Liver (tissue), 10 donors: ENCODE measurements at places on chromosomes 3 and 15.

- H3K27ac ChIP-seq, result no peak overlapping the region
- H3K27me3 ChIP-seq, result no peaks in the 10 kb centered on the region
- H3K4me1 ChIP-seq, result no peaks in the 10 kb centered on the region
- DNase-seq, result no peak
- H3K4me3 ChIP-seq, result no peak overlapping the region
- no peaks in the 10 kb centered on the region for H3K36me3 ChIP-seq
Measured at GRCh38 chr15:38242055-38242454, 10.6 kb upstream of the SPRED1 start.

- no peaks in the 10 kb centered on the region for H3K36me3 ChIP-seq
- DNase-seq, result no peak
- H3K27me3 ChIP-seq, result no peaks in the 10 kb centered on the region
- H3K27ac ChIP-seq, result no peak overlapping the region
- H3K4me3 ChIP-seq, result no peak overlapping the region
Measured at GRCh38 chr3:187567021-187567420, 103.2 kb downstream of the SST start.

DNA sequence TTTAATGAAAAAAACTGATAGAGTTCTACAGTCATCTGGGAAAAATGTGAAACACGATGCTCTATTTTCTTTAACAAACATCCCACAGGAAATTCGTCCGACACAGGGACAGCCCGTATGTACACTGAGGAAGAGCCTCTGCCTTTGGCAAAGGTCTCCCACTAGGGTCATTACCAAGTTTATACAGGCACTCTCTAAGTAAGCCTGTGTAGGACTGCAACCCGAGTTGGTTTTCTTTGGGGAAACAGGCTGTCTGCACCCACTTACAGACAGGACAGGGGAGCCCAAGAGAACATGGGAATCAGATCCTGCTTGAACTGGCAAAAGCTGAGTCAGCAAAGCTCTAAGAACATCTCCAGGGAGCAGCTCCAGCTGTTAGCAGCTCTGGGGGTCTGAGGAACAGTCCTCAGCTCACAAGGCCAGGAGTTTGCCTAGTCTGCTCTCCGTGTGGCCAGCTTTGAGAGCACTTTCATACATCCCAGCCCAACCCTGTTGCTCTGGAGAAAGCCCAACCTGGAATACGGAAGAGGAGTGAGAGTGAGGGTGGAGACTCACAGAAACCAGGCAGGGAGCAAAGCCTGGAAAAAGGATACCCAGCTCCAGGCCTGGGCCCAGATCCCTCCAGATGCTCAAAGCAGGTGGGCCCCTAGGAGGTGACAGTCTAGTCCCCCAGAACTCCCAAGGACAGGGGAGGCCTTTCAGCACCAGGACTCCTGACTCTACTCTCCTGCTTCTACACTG lies 1.9 kb downstream of the TBC1D2B start:
- H3K27ac ChIP-seq, result peak overlapping the region; percentile 90
- H3K27me3 ChIP-seq, result no peaks in the 10 kb centered on the region

GRCh38 chr15:78047761-78048627 lies 29.5 kb downstream of the TBC1D2B start:
- H3K27ac ChIP-seq, result peak overlapping the region; percentile 5
- H3K4me1 ChIP-seq, result peaks cover 11% of the 10 kb centered on the region
- no peaks in the 10 kb centered on the region for H3K27me3 ChIP-seq
- peaks cover 16% of the 10 kb centered on the region for H3K36me3 ChIP-seq

GRCh38 chr3:104286645-104287044 lies 1080.1 kb upstream of the ALCAM start:
- H3K4me3 ChIP-seq, result no peak overlapping the region
- H3K27ac ChIP-seq, result no peak overlapping the region
- H3K4me1 ChIP-seq, result no peaks in the 10 kb centered on the region
- no peak for DNase-seq
- H3K36me3 ChIP-seq, result no peaks in the 10 kb centered on the region
- H3K27me3 ChIP-seq, result no peaks in the 10 kb centered on the region

GRCh38 chr3:160678292-160678842 lies 1.4 kb downstream of the ARL14 start:
- H3K27ac ChIP-seq, result no peak overlapping the region
- no peak overlapping the region for H3K4me3 ChIP-seq
- H3K36me3 ChIP-seq, result no peaks in the 10 kb centered on the region
- DNase-seq, result no peak
- no peaks in the 10 kb centered on the region for H3K27me3 ChIP-seq

DNA sequence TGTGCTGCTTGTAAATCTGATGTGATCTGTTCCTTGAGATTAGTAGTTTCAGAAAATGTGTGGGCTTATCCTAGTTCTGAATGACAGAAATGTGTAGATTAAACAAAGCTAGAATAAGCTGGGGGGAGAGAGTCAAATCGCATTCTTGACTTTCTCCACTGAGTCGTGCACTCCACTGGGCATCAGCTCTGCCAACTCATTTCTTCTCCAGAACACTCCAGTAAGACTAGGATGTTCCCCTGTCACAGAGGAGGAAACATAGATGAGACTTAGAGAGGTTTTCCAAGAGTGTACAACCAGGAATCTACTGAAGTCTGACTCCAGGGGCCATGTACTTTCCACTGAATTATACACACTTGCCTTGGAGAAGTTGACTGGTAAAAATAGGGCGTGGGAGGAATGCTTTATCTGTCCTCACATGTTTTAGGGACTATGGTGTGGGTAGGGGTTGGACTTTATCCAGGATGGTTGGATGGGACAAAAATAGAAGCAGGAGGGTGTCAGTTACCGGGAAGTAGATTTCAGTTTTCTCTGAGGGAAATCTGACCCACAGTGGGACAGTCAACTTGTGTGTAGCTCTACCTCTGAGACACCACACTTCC lies 298.2 kb downstream of the UBE2E2 start:
- no peaks in the 10 kb centered on the region for H3K36me3 ChIP-seq
- H3K4me3 ChIP-seq, result no peak overlapping the region
- H3K4me1 ChIP-seq, result no peaks in the 10 kb centered on the region
- H3K27ac ChIP-seq, result no peak overlapping the region
- DNase-seq, result no peak

GRCh38 chr3:154228561-154229216 lies 95.6 kb downstream of the DHX36 start:
- no peak for DNase-seq
- no peaks in the 10 kb centered on the region for H3K4me1 ChIP-seq
- H3K27ac ChIP-seq, result no peak overlapping the region
- no peak overlapping the region for H3K4me3 ChIP-seq
- H3K27me3 ChIP-seq, result no peaks in the 10 kb centered on the region
- H3K36me3 ChIP-seq, result peaks cover 4% of the 10 kb centered on the region

GRCh38 chr3:2510591-2511145 lies 412.0 kb downstream of the CNTN4 start:
- H3K36me3 ChIP-seq, result no peaks in the 10 kb centered on the region
- no peaks in the 10 kb centered on the region for H3K4me1 ChIP-seq
- DNase-seq, result no peak
- no peak overlapping the region for H3K4me3 ChIP-seq
- H3K27ac ChIP-seq, result no peak overlapping the region

DNA sequence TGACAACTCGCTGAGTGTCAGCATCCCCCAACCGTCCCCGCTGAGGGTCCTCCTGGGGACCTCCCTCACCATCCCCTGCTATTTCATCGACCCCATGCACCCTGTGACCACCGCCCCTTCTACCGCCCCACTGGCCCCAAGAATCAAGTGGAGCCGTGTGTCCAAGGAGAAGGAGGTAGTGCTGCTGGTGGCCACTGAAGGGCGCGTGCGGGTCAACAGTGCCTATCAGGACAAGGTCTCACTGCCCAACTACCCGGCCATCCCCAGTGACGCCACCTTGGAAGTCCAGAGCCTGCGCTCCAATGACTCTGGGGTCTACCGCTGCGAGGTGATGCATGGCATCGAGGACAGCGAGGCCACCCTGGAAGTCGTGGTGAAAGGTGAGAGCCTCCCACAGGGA lies 35.4 kb downstream of the ACAN start:
- H3K27me3 ChIP-seq, result no peaks in the 10 kb centered on the region
- no peak overlapping the region for H3K27ac ChIP-seq
- H3K4me3 ChIP-seq, result no peak overlapping the region
- DNase-seq, result no peak
- H3K4me1 ChIP-seq, result no peaks in the 10 kb centered on the region

GRCh38 chr3:54830658-54831057 lies 97.2 kb downstream of the LRTM1 start:
- DNase-seq, result no peak
- H3K4me1 ChIP-seq, result no peaks in the 10 kb centered on the region
- no peak overlapping the region for H3K27ac ChIP-seq
- no peaks in the 10 kb centered on the region for H3K27me3 ChIP-seq
- H3K4me3 ChIP-seq, result no peak overlapping the region

GRCh38 chr15:54843006-54843405 lies 353.7 kb downstream of the RSL24D1 start:
- H3K27me3 ChIP-seq, result no peaks in the 10 kb centered on the region
- no peak overlapping the region for H3K4me3 ChIP-seq
- no peak for DNase-seq
- no peaks in the 10 kb centered on the region for H3K4me1 ChIP-seq

GRCh38 chr3:67015702-67016484 lies 17.8 kb downstream of the KBTBD8 start:
- H3K27ac ChIP-seq, result no peak overlapping the region
- H3K4me3 ChIP-seq, result no peak overlapping the region
- H3K27me3 ChIP-seq, result no peaks in the 10 kb centered on the region
- DNase-seq, result no peak

DNA sequence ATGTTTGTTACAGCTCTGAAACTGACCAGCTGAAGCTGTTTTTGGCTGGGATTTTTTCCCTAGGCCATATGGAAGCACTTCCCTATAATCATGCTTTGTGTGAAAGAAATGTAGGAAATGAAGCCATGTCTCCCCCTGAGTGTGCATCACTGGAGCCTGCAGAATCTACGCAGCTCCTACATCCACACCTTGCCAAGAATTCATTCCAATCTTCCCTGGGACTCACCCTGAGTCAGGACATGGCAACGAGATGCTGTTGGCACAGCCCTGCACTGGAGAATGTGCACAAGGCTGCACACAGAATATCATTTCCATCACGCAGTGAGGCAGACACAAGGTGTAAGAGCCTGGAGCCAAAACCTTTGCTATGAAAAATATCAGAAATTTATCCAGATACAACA lies 189.5 kb downstream of the ADAMTSL3 start:
- no peak overlapping the region for H3K4me3 ChIP-seq
- H3K36me3 ChIP-seq, result no peaks in the 10 kb centered on the region
- no peaks in the 10 kb centered on the region for H3K27me3 ChIP-seq
- H3K4me1 ChIP-seq, result peaks cover 13% of the 10 kb centered on the region
- H3K27ac ChIP-seq, result no peak overlapping the region
- DNase-seq, result no peak

DNA sequence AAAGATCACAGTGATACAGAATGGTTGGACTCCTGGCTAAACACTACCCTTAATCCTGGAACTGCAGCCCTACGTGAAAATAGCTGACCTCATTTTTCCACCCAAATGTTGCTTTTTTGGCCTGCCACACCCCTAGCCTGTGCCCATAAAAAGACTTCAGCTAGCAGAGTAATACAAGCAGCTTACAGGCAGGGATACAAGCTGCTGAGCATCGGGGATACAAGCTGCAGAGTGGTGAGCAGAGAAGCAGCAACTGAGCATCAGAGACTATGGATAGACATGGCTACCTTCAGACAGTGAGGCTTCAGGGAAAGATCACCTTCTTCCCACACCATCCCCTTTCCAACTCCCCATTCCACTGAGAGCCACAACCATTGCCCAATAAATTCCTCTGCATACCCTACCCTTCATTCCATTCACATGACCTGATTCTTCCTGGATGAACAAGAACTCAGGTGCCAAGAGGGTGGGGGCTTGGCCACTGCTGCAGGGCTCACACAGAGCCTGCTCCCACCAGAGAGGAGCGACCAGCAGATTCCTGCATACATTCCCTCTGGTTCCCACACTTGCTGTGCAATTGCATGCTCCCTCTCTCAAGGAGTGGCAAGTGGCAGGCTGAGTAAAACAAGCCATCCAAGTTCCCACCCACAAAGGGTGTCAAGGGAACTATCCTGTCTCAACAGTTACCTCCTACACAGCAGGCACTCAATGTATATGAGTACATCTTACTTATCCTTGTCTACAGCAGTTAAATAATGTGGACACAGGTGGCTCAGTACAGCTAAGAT lies 217.5 kb downstream of the ALCAM start:
- no peak overlapping the region for H3K4me3 ChIP-seq
- H3K36me3 ChIP-seq, result no peaks in the 10 kb centered on the region
- H3K27me3 ChIP-seq, result no peaks in the 10 kb centered on the region
- DNase-seq, result no peak
- no peak overlapping the region for H3K27ac ChIP-seq

DNA sequence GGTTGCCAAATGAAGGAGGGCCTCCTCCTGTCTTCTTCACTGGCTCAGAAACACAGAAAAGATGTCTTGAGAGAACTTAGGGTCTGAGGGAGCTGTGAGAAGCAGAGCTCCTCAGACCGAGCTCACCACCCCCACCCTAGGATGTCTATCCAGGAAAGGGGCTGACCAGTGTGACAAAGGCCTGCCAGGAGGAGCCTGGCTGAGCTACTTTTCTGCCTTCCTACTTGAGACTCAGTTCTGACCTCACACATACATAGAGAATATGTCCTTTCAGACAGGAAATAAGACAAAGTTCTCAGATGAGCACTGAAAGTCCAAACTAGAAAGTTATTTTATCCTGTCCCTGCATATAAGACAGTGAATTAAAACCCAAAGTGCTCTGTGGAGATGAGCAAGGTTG lies 54.5 kb downstream of the KIF9 start:
- H3K36me3 ChIP-seq, result no peaks in the 10 kb centered on the region
- H3K4me1 ChIP-seq, result no peaks in the 10 kb centered on the region
- no peak overlapping the region for H3K27ac ChIP-seq
- H3K4me3 ChIP-seq, result no peak overlapping the region
- DNase-seq, result no peak

- no peaks in the 10 kb centered on the region for H3K36me3 ChIP-seq
- H3K27ac ChIP-seq, result no peak overlapping the region
- H3K27me3 ChIP-seq, result no peaks in the 10 kb centered on the region
- no peaks in the 10 kb centered on the region for H3K4me1 ChIP-seq
- peak; percentile 57 for DNase-seq
- H3K4me3 ChIP-seq, result no peak overlapping the region
Measured at GRCh38 chr15:61715082-61715481, 345.2 kb downstream of the VPS13C start.

GRCh38 chr3:148992027-148992634 lies 791 bp downstream of the GYG1 start:
- no peaks in the 10 kb centered on the region for H3K27me3 ChIP-seq
- H3K4me3 ChIP-seq, result peak overlapping the region; percentile 68
- DNase-seq, result peak; percentile 46
- H3K36me3 ChIP-seq, result peaks cover 19% of the 10 kb centered on the region
- H3K4me1 ChIP-seq, result peaks cover 4% of the 10 kb centered on the region

- no peaks in the 10 kb centered on the region for H3K27me3 ChIP-seq
- DNase-seq, result no peak
- H3K36me3 ChIP-seq, result no peaks in the 10 kb centered on the region
- H3K4me1 ChIP-seq, result no peaks in the 10 kb centered on the region
- H3K27ac ChIP-seq, result no peak overlapping the region
- H3K4me3 ChIP-seq, result no peak overlapping the region
Measured at GRCh38 chr3:86180696-86181095, 810.3 kb downstream of the VGLL3 start.

- H3K27me3 ChIP-seq, result no peaks in the 10 kb centered on the region
- no peaks in the 10 kb centered on the region for H3K4me1 ChIP-seq
- H3K36me3 ChIP-seq, result no peaks in the 10 kb centered on the region
- H3K4me3 ChIP-seq, result no peak overlapping the region
- no peak for DNase-seq
- H3K27ac ChIP-seq, result no peak overlapping the region
Measured at GRCh38 chr3:42443292-42443691, 32.9 kb upstream of the LYZL4 start.
